NCI-H748 treated with DMSO at 0.1 percent for 48 hours (cell line): ENCODE measurements at places on chromosomes 4 and X.

DNA sequence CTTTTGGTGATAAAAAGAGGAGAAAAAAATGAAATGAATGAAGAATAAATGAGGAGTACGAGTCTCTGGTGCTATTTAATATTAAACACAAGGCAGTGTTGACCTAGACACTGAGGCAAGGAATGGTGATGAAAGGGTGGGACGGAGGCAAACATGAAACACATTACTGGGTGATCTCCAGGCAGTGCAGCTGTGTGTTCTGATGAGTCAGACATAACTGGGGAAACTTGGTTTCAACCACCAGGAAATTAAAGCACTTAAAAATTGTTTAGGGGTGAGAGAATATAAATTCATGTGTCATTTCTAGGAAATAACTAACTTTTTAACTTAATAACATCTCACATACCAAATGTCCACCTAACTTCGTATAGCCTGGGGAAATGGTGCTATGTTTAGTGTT lies 19.7 kb upstream of the CXCL6 start:
- no peak for DNase-seq

DNA sequence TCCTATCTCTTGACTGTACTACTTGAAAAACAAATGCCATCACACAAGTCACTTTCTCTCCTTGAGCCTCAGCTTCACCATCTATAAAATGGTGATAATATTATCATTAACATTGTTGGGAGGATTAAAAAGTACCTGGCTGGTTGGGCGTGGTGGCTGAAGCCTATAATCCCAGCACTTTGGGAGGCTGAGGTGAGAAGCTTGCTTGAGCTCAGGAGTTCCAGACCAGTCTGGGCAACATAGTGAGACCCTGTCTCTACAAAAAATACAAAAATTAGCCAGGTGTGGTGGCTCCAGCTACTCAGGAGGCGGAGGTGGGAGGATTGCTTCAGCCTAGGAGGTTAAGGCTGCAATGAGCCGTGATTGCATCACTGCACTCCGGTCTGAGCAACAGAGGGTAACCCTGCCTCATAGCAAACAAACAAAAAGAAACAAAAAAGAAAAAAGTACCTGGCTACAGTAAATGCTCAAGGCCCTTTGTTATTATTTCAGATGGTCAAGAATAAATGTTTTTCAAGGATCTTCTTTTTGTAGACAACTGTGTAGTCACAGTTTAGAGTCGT lies 120.3 kb downstream of the CHRNA9 start:
- DNase-seq = no peak

GRCh38 chr4:76570141-76570973 lies 135.3 kb downstream of the SHROOM3 start:
- no peak for DNase-seq

DNA sequence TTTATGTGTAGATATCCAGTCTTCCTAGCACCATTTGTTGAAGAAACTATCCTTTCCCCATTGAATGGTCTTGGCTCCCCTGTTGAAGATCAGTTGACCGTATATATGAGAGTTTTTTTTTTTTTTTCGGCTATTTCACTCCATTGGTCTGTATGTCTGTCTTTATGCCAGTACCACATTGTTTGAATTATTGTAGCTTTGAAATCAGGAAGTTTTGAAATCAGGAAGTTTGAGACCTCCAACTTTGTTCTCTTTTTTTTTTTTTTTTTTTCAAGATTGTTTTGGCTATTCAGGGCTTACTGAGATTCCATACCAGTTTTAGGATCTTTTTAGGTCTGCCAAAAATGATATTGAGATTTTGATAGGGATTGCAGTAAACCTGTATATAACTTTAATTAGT lies 4.3 kb upstream of the SCD5 start:
- no peak for DNase-seq

- DNase-seq = no peak
These were observed 82.9 kb upstream of the MID1IP1 start for GRCh38 chrX:38718311-38718710.

DNA sequence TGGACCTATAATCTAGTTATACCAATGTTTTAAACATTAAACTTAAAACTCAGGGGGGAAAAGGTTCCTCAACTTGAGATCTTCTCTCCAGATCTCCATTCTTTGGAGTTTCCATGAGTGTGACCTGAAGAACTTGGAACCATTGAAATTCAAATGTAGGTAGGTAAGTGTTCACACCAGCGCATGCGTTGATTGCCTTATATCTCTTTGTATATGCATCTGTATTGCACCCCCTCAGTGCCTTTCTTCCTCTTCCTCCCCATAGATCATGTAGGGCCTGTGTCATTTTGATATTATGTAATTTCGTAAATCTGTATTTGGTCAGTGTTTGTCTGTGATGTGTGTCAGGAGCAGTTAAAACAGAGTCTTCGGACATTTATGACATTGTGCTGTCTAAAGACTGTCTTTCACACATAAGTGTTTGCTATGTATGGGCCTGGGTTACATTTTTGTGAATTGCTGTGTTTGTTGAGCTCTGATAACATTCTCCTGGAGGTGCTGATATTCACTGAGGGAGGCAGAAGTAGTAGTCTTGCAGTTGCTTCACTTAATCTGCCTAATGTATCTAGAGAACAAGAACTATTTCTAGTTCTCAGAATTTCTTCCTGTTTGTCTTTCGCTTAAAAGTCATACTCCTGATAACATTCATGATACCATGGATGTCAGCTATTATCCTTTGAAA lies 126.3 kb downstream of the RAP1GDS1 start:
- no peak for DNase-seq

- DNase-seq = peak; percentile 64
These were observed 1.5 kb downstream of the BRWD3 start for GRCh38 chrX:80807992-80808735.
